Osteocyte (in vitro differentiated cells): ENCODE measurements at places on chromosomes 1 and 21. TPM values are rescaled to one million over a fixed set of nuclear protein-coding genes. Genes with fewer than 3 reads are reported as not detected.

Gene RBBP5
- 14.7 and 17.3 TPM in 2 replicates for total RNA-seq

DNA sequence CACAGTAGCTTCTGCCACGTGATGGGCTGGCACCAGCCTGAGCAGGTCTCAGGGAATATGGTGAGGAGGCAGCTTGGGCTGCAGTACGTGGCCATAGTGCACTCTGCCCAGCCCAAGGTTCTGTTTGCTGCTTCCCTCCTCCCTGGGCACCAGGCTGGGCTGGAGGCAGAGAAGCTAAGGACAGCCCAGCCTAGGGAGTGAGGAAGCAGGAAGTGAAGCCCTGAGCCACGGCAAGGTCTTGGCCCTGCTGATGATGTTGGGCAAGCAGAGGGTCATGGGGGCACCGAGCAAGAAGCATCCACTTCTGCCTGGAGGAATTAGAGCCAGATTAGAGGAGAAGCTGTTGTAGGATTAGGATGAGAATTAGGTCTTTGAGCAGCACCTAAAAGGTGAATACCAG is 326.7 kb upstream of the VAMP3 start:
- no peak for DNase-seq
- H3K4me1 ChIP-seq, result peaks cover 2% of the 10 kb centered on the region
- no peaks in the 10 kb centered on the region for H3K36me3 ChIP-seq
- no peak overlapping the region for H3K4me3 ChIP-seq

DNA sequence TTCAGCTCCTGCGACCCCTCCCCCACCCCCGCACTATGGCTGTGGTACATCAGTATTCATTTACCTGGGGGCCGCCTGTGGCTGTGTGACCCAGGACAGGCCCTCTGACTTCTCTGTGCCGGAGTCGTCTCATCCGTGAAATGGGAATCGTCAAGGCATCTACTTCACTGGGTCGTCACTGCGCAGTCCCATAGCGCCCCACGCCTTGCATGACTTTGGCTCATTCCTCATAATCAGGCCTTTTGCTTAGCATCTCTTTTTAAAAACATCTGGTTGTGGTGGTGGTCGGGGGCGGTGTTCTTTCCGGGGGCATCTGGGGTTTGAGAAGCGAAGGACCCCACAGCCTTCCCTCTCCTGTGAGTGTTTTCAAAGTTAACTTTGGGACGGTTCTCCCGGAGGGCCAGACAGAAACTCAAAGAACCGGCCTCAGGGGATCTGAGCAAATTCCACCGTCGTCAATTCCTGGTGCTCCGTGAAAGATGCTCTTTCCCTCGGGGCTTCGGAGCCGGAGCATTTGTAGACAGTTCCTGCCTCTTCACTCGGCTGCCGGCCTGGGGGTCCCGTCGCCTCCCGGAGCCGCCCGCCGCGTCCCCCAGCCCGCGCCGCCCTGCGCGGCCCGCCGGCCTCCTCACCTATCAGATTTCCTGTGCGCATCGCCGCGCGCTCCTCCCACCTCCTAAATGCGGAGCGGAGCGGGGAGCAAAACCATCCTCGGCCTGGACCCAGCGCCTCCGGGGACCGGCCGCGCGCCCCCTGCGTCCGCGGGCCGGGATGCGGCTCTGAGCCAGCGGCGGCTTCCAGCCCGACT is at the start of gene B3GALT5:
Gene B3GALT5, plus strand, starts transcription at position 708 of the 808 bp plus-strand sequence. CDS start 47,620 bp downstream, outside the sequence.
- peaks cover 8% of the 10 kb centered on the region for H3K4me1 ChIP-seq
- no peak for DNase-seq
- no peak within 1 kb of the TSS for H3K27ac ChIP-seq
- H3K36me3 ChIP-seq, result no peaks in the 10 kb centered on the region

DNA sequence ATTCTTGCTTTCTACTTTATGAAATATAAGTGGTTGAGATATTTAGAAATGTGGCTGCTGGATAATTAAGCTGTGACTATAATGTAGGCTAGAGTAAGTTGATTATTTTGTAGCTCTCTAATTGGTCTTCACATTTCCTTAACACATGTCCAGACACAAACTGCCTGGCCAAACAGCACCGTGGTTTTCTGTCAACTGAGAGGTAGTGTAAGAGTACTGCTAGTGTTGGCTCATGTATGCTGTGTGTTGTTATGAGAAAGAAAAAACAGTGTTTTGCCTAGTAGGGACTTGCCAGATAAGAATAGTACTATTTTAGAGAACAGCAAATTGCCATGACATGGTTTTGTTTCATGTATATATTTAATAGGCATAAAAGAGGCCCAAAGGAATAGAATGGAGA is 37.1 kb downstream of the TMED5 start:
- H3K27ac ChIP-seq, result no peak overlapping the region
- peaks cover 16% of the 10 kb centered on the region for H3K36me3 ChIP-seq
- H3K4me1 ChIP-seq, result peaks cover 2% of the 10 kb centered on the region
- no peak overlapping the region for H3K4me3 ChIP-seq

- no peaks in the 10 kb centered on the region for H3K36me3 ChIP-seq
- peaks cover 7% of the 10 kb centered on the region for H3K27me3 ChIP-seq
- H3K4me1 ChIP-seq, result peaks cover 5% of the 10 kb centered on the region
- no peak overlapping the region for H3K27ac ChIP-seq
- no peak for DNase-seq
These were observed 258.3 kb downstream of the SRGAP2C start for GRCh38 chr1:121443001-121443540.

Gene TMOD4
- total RNA-seq, result 2.8 TPM in 1 of 2 replicates, not detected in the other

Gene ERO1B
- total RNA-seq, result 4.8 and 4.9 TPM in 2 replicates

Gene E2F2
- 1.3 TPM in 2 replicates for total RNA-seq

Gene ALX3
- not detected in 2 replicates for total RNA-seq

Gene RIMS3
- 16.5 and 17.0 TPM in 2 replicates for total RNA-seq

GRCh38 chr21:15007716-15008296 is 57.0 kb downstream of the NRIP1 start:
- no peaks in the 10 kb centered on the region for H3K27me3 ChIP-seq
- H3K36me3 ChIP-seq, result peaks cover 4% of the 10 kb centered on the region
- no peak overlapping the region for H3K27ac ChIP-seq
- no peak overlapping the region for H3K4me3 ChIP-seq
- DNase-seq, result no peak

Gene KCNE1
- total RNA-seq, result 0.44 and 0.59 TPM in 2 replicates

GRCh38 chr1:5311634-5312292 is 657.4 kb downstream of the AJAP1 start:
- H3K27ac ChIP-seq, result no peak overlapping the region
- H3K27me3 ChIP-seq, result no peaks in the 10 kb centered on the region
- no peaks in the 10 kb centered on the region for H3K4me1 ChIP-seq
- DNase-seq, result no peak
- no peak overlapping the region for H3K4me3 ChIP-seq
- H3K36me3 ChIP-seq, result no peaks in the 10 kb centered on the region

DNA sequence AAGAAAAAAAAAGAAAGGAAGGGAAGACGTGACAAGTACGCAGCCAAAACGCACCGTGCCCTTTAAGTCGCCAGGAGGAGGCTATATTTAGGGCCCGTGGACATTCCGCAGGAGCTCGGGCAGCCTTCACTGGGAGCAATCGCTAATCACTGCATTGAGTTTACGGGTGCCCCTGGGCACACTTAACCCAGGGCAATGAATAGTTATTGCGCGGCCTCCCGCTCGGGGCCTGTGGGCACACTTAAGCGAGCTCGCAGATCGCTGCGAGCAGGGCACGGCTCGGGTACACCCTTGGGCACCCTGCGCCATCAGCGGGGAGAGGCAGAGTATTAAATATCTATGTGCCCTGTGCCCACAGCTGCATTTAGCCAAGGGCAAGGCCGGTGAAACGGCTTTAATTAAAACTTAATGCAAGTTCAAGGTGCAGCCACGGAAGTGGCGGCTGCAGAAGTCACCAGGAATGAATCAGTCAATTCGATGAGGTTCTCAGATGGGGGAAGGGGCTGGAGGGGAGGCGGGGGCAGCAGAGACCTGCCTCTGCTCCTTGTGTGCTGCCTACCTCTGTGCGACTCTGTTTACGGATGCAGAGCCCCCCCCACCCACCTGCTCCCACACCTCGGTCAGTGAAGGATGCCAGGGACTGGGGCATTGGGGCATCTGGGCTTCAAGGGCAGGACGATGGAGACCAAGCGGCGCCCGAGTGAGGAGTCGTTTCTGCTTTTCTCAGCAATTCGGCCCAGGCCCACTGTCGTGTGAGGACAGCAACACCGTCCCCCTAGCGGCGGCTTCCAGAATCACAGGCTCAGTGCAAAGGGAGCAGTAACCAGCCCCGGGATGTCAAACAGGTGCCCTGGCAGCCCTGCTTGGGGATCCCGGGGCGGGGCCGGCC is 51.8 kb upstream of the TARDBP start:
- DNase-seq, result peak; percentile 93
- peaks cover 20% of the 10 kb centered on the region for H3K27me3 ChIP-seq
- no peak overlapping the region for H3K4me3 ChIP-seq
- H3K27ac ChIP-seq, result no peak overlapping the region
- peaks cover 5% of the 10 kb centered on the region for H3K4me1 ChIP-seq
- no peaks in the 10 kb centered on the region for H3K36me3 ChIP-seq

- H3K4me1 ChIP-seq, result no peaks in the 10 kb centered on the region
- DNase-seq, result no peak
- no peak overlapping the region for H3K4me3 ChIP-seq
- H3K27ac ChIP-seq, result no peak overlapping the region
These were observed 7.1 kb upstream of the NSUN4 start for GRCh38 chr1:46333300-46334029.

Gene KCNN3
- 0.16 and 0.29 TPM in 2 replicates for total RNA-seq

DNA sequence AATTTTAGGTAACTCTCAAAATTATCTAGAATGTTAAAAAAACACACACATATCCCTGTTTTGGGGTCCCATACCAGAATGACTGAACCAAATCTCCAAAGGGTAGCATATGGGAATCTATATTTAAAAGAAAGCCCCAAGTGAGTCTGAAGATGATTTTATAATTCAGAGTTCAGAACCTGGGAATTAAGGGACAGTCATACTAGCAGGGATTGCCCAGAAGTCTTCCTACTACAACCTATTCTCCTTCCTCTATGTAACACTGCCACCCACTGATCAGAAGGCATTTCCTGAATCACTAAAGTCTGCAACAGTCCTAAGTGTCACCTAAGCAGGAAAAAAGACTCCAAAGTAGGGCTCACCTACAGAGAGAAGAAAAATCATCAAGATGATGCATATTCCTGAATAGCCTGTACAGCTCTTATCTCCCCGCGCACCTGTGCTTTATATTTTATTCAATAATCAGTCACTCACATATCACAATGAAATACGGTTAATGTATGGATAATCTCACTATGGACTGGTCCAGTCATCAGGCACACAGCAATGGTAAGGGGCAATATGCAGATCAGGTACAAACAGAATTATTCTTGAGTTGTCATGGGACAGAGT is 4.9 kb downstream of the RGS1 start:
- H3K27ac ChIP-seq, result no peak overlapping the region
- H3K4me1 ChIP-seq, result peaks cover 7% of the 10 kb centered on the region
- no peak for DNase-seq
- H3K27me3 ChIP-seq, result no peaks in the 10 kb centered on the region
- H3K4me3 ChIP-seq, result no peak overlapping the region

DNA sequence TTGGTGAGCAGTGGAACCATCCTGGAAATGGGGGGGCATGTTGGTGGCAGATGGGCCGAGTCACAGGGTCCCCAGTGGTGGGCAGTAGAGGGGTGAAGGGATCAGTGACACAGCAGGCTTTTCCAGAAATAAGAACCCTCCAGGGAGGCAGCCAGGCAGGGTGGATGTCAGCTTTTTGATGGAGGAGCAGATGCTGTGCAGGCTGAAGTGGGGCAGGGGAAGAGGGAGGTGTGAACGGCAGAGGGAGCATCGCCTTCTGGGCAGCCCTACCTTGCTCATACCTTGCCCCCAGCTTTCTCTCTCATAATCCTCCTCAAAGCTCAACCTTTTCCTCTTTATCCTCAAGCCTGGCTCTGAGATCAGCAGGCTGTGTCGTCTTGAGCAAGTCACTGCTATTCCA is 131.8 kb upstream of the IPO9 start:
- H3K4me1 ChIP-seq, result peaks cover 42% of the 10 kb centered on the region
- no peaks in the 10 kb centered on the region for H3K27me3 ChIP-seq
- no peak for DNase-seq
- no peak overlapping the region for H3K4me3 ChIP-seq
- peak overlapping the region; percentile 82 for H3K27ac ChIP-seq

- no peak overlapping the region for H3K27ac ChIP-seq
- H3K4me3 ChIP-seq, result no peak overlapping the region
- no peaks in the 10 kb centered on the region for H3K27me3 ChIP-seq
- H3K36me3 ChIP-seq, result no peaks in the 10 kb centered on the region
These were observed 20.3 kb upstream of the LAPTM5 start for GRCh38 chr1:30777904-30778153.

- no peak for DNase-seq
- H3K27ac ChIP-seq, result no peak overlapping the region
- no peak overlapping the region for H3K4me3 ChIP-seq
- no peaks in the 10 kb centered on the region for H3K27me3 ChIP-seq
- no peaks in the 10 kb centered on the region for H3K4me1 ChIP-seq
- H3K36me3 ChIP-seq, result peaks cover 11% of the 10 kb centered on the region
These were observed 56.5 kb downstream of the CCDC18 start for GRCh38 chr1:93237021-93237420.

GRCh38 chr1:115677182-115677555 is 35.4 kb downstream of the VANGL1 start:
- no peaks in the 10 kb centered on the region for H3K27me3 ChIP-seq
- no peak overlapping the region for H3K4me3 ChIP-seq
- peaks cover 11% of the 10 kb centered on the region for H3K4me1 ChIP-seq
- peaks cover 16% of the 10 kb centered on the region for H3K36me3 ChIP-seq
- no peak for DNase-seq

Gene FBLIM1
- 149 and 156 TPM in 2 replicates for total RNA-seq

DNA sequence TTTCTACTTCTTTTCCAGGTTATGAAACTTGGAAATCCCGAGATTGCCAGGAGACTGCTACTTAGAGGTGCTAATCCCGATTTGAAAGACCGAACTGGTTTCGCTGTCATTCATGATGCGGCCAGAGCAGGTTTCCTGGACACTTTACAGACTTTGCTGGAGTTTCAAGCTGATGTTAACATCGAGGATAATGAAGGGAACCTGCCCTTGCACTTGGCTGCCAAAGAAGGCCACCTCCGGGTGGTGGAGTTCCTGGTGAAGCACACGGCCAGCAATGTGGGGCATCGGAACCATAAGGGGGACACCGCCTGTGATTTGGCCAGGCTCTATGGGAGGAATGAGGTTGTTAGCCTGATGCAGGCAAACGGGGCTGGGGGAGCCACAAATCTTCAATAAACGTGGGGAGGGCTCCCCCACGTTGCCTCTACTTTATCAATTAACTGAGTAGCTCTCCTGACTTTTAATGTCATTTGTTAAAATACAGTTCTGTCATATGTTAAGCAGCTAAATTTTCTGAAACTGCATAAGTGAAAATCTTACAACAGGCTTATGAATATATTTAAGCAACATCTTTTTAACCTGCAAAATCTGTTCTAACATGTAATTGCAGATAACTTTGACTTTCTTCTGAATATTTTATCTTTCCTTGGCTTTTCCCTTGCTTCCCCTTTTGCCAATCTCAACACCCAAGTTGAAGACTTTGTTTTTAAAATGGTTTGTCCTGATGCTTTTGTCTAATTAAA is 4.0 kb downstream of the CDKN2C start:
- H3K27me3 ChIP-seq, result peaks cover 15% of the 10 kb centered on the region
- H3K4me1 ChIP-seq, result peaks cover 37% of the 10 kb centered on the region
- H3K27ac ChIP-seq, result no peak overlapping the region
- H3K36me3 ChIP-seq, result no peaks in the 10 kb centered on the region
- no peak for DNase-seq

DNA sequence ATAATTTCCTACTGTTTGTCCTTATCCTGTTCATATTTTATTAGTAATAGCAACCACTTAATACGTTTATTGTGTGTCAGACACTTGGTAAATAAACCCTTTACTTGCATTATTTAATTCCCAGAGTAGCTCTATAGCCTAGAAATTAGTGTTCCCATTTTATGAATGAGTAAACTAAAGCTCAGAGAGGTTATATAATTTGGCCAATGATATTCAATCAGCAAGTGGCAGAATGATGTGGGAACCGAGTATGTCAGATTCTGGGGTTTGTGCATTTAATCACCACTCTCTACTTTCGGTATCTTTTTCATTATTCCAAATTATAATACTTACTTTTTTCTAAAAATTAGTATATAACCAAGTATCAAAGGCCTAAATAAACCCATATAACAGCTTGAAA is 6.6 kb upstream of the ARPC5 start:
- H3K27me3 ChIP-seq, result no peaks in the 10 kb centered on the region
- H3K4me3 ChIP-seq, result no peak overlapping the region
- DNase-seq, result no peak
- no peaks in the 10 kb centered on the region for H3K36me3 ChIP-seq
